Tibial nerve (tissue), 4 donors: ENCODE measurements at places on chromosomes 2 and 18. TPM values are rescaled to one million over a fixed set of nuclear protein-coding genes. Genes with fewer than 3 reads are reported as not detected.

MEIS1 gene
- 14.7 TPM for total RNA-seq

ALPG gene
- total RNA-seq = not detected

CIB4 gene
- not detected for total RNA-seq

DUSP2 gene
- 14.4 TPM for total RNA-seq

CRYGC gene
- total RNA-seq = not detected

MAL gene
- total RNA-seq = 88.3 TPM

PKDCC gene
- 155 TPM for total RNA-seq

UCN gene
- 18.4 TPM for total RNA-seq

SPATA3 gene
- total RNA-seq = not detected

WBP1 gene
- 84.6 TPM for total RNA-seq

ALK gene
- total RNA-seq = 0.39 TPM

GYPC gene
- total RNA-seq = 50.4 TPM

CXCR1 gene
- 0.21 TPM for total RNA-seq

FLACC1 gene
- 0.66 TPM for total RNA-seq

GALNT14 gene
- total RNA-seq = not detected

EFR3B gene
- total RNA-seq = 7.1 TPM

AQP12B gene
- not detected for total RNA-seq

LRRC30 gene
- not detected for total RNA-seq

INHA gene
- total RNA-seq = not detected

GALR1 gene
- 1.2 TPM for total RNA-seq

NMUR1 gene
- 2.5 TPM for total RNA-seq

MAP3K19 gene
- not detected for total RNA-seq

CNOT11 gene
- 21.3 TPM for total RNA-seq

SPHKAP gene
- total RNA-seq = not detected

ITPRIPL1 gene
- 0.98 TPM for total RNA-seq

COLEC11 gene
- total RNA-seq = 6.7 TPM

TOGARAM2 gene
- total RNA-seq = 35.0 TPM

PRKAG3 gene
- total RNA-seq = not detected

IL1R1 gene
- 81.2 TPM for total RNA-seq

RMDN2 gene
- total RNA-seq = 9.6 TPM

PDE11A gene
- total RNA-seq = not detected

SCN7A gene
- 128 TPM for total RNA-seq

OR6B2 gene
- total RNA-seq = 2.7 TPM

AMER3 gene
- total RNA-seq = not detected

MAT2A gene
- 164 TPM for total RNA-seq

CREG2 gene
- total RNA-seq = not detected

SLC38A11 gene
- total RNA-seq = 4.3 TPM

ANKRD30B gene
- 11.2 TPM for total RNA-seq

CEBPZ gene
- 25.3 TPM for total RNA-seq

STARD6 gene
- not detected for total RNA-seq

RETREG2 gene
- 59.4 TPM for total RNA-seq

MPP4 gene
- not detected for total RNA-seq

SNORC gene
- total RNA-seq = 6.9 TPM

SLC5A7 gene
- total RNA-seq = 0.87 TPM

BMP10 gene
- total RNA-seq = not detected

ACTG2 gene
- 16.2 TPM for total RNA-seq

LHCGR gene
- total RNA-seq = 5.7 TPM

MYO7B gene
- total RNA-seq = not detected

RGPD3 gene
- total RNA-seq = 0.20 TPM

GALNT3 gene
- 1.0 TPM for total RNA-seq

FBXO36 gene
- total RNA-seq = 4.2 TPM
